Chondrocyte (in vitro differentiated cells): ENCODE measurements at places on chromosomes 16 and 17. TPM values are rescaled to one million over a fixed set of nuclear protein-coding genes. Genes with fewer than 3 reads are reported as not detected.
A peak's percentile ranks its signal among the peaks of the same experiment; 100 is the strongest.

RPL13 gene
- 1,149 to 1,324 TPM (median 1,165 TPM) in 3 replicates for total RNA-seq

- peak; percentile 43 for DNase-seq
These were observed 84.6 kb downstream of the N4BP1 start for GRCh38 chr16:48525201-48526057.

DNA sequence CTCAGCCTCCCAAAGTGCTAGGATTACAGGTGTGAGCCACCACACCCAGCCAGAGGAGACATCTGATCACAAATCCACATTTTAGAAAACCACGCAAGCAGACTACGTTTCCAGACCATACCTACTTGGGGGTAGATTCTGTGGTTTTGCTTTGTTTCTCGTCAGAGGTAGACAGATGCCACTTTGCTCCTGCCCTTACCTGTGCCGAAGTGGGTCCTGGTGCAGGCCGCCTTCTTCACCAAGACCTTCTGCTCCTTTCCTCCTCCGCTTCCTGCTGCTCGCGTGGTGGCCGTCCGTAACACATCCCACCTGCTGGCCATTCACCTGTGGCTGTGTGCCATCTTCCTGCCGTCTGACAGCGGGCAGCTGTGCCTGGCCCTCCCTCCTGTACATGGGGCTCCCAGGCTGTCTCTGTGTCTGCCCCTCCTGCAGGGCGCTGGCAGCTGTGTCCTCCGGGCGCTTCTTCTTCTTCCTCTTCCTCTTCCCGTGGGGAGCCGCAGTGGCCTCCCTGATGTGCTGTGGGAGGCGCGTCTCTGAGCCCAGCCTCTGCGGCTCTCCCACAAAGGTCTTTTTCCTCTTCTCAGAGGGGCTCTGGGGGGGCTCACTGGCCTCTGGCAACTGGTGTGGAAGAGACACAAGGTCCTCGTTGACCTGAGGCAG lies 21.2 kb upstream of the CYTH1 start:
- no peak for DNase-seq

DNA sequence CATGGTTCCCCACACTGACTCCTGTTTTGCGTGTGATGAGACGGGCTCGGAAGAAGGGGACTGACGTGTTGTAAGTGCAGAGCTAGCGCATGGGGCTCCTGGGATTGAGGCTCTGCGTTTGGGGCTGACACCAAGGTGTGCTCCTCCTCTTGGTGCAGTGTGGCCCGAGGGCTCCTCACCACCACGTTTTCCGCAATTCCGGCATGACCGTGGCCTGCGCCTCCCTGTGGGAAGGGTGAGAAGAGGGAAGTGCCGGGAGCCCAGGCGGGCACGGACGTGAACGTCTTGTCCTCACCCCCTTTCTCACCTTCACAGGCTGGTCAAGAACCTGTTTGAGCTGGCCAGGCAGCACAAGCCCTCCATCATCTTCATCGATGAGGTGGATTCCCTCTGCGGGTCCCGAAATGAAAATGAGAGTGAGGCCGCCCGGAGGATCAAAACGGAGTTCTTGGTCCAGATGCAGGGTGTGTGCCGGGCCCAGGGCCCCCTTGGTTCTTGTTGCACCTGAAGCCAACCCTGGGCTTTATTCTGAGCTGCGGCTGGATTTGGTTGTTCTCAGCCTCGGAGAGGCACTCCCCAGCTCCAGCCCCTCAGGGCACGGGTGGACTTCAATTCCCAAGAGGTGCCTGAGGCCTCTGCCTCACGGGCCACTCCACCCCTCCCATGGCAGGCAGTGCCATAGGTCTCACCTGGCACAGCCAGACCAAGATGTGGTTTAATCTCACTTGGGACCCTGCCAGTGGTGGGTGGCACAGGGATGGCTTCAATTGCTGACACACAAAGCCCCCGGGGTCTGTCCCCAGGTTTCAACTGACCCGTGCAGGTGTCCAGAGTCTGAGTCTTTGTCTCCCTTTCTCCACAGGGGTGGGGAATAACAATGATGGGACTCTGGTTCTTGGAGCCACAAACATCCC lies 8.9 kb downstream of the VPS4A start:
- DNase-seq = peak; percentile 74

GRCh38 chr16:74893541-74893940 lies 91.4 kb downstream of the WDR59 start:
- DNase-seq = no peak

CCL13 gene
- not detected in 3 replicates for total RNA-seq

DNA sequence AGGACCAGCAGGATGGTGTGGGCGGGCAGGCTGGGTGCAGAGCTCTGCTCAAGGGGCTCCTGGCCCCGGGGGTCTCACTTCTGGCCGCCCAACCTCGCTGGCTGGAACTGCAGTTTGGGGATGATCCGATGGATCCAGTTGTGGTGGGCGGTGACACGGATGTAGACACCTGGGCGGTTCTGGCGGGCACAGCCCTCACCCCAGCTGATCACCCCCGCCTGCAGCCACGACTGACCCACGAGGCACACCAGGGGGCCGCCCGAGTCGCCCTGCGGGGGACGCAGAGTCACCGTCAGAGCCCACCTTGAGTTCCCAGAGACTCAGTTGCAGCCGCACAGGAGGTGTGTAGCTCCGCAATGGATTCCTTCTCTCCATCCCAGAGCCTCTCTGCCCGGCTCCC lies 7.5 kb downstream of the PRSS27 start:
- DNase-seq = peak; percentile 80

RUNDC3A gene
- 0.40 to 0.77 TPM (median 0.77 TPM) in 3 replicates for total RNA-seq

DNA sequence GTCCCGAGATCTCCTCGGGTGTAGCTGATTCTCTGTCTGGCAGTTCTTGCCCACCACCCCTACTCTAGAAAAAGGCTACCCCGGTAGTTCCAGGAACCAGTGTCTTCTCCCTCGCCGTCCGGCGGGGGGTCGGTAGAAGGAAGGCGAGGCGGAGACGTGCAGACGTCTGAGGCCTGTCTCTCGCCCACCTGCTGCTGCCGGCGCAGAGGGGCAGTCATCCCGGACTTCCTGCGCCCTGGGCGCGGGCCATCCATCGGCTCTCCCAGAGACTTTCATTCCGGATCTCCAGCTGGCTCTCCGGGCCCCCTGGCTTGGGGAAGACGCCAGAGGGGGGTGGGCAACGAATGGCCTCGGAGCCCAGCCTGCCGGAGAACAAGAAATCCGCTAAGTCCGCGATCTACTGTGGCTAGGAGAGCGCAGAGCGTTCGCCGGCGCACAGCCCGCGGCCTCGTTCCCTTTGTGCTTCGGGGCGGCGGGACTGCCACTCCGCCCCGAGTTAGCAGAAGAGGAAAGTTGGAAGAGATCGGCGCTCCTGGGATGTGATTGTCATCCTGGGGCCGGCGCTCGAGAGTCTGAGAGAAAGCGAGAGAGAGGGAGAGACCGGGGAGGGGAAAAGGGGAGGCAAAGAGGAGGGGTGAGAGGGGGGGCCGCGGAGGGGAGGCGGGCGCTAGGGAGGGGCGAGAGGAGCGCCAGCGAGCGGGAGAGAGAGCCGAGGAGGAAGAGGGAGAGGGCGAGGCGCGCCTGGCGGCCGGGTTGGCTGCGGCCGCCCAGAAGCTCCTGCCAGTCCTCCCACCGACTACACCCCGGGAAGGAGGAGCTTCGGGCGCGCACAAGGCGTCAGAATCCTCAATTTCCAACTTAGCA lies at the start of gene IRX5:
TSS of gene IRX5 (plus strand) at position 861 of the 864 bp plus-strand sequence. CDS start 334 bp downstream, outside the sequence.
- peak; percentile 97 for DNase-seq

- DNase-seq = no peak
These were observed 45.3 kb downstream of the BRD7 start for GRCh38 chr16:50323335-50324011.

- DNase-seq = no peak
These were observed 1.3 kb upstream of the NXPH3 start for GRCh38 chr17:49574323-49574781.

G6PC1 gene
- not detected in 3 replicates for total RNA-seq

ACACA gene
- 76.5 to 82.7 TPM (median 77.1 TPM) in 3 replicates for total RNA-seq

C1QTNF8 gene
- total RNA-seq = not detected in 3 replicates

- DNase-seq = no peak
These were observed 1.3 kb downstream of the AKAP1 start for GRCh38 chr17:57086069-57086930.

DNA sequence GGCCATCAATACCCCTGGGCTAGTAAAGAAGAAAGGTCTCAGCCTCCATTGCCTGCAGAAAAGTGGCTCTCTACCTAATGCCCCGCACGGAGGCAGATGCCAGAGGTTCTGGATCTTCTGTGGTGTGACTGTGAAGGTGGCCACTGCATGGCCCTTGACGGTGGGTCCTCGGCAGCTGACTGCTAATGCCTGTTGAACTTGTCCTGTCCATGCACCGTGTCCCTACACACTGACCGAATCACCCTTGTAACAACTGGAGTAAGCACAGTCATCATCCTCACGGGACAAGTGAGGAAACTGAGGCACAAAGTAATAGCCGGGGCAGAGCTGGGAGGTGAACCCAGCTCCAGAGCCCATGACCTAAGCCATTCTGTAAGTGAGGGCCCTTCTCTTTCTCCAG lies 48.8 kb downstream of the MYH11 start:
- DNase-seq = peak; percentile 69

- no peak for DNase-seq
These were observed 29.0 kb downstream of the RTN4RL1 start for GRCh38 chr17:1995907-1996799.

- peak; percentile 62 for DNase-seq
These were observed 30.7 kb upstream of the METTL9 start for GRCh38 chr16:21568502-21569189.

DNA sequence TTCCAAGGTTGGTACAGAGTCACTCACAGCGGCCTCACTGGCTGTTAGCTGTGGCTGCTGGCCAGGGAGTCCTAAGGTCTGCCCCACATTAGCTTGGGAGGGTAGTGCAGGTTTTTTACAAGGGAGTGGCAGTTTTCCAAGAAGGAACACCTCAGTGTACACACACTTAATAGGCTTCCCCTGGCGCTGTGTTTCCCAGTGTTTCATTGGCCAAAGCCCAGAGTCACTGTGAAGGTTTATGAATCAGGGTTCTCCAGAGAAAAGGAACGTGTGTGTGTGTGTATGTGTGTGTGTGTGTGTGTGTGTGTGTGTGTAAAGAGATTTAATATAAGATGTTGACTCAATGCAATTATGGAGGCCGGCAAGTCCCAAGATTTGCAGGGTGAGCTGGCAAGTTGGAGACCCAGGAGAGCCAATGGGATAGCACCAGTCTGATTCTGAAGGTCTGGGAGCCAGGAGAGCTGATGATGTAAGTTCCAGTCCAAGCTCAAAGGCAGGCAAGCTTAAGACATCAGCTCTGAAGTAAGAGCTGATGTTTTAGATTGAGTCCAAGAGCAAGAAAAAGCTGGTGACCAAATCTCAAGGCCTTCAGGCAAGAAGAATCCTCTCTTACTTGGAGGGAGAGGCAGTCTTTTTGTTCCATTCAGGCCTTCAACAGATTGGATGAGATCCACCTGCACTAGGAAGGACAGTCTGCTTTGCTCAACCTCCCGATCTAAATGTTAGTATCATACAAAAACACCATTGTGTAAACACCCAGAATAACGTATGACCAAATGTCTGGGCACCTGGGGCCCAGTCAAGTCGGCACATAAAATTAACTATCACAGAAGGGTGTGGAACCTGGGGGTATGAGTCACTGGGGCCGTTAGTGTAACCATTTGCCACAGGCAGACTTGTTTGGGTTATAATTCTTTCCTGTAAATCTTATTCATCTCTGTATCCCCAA lies 206.8 kb downstream of the PRKCA start:
- no peak for DNase-seq

- no peak for DNase-seq
These were observed 2.5 kb downstream of the KRT33A start for GRCh38 chr17:41347869-41348760.

ZNF385C gene
- total RNA-seq = 0.07 to 0.18 TPM in 2 of 3 replicates, not detected in the other

DNA sequence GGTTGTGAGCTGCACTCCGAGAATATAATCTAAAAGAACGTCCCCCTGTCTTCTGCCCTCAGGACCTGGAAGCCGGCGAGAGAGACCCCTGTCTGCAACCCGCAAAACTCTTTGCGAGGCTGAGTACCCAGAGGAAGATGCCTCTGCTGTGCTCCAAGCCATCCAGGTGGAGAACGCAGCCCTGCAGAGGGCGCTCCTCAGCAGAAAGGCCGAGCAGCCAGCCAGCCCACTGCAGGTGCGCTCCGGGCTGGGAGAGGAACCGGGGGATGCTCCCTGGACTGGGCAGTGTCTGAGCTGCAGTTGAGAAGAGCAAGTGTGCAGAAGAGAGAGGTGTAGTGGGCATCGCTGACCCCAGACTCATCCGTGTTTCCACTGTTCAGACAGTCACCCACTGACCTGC lies 148.3 kb downstream of the KATNIP start:
- peak; percentile 62 for DNase-seq

DNA sequence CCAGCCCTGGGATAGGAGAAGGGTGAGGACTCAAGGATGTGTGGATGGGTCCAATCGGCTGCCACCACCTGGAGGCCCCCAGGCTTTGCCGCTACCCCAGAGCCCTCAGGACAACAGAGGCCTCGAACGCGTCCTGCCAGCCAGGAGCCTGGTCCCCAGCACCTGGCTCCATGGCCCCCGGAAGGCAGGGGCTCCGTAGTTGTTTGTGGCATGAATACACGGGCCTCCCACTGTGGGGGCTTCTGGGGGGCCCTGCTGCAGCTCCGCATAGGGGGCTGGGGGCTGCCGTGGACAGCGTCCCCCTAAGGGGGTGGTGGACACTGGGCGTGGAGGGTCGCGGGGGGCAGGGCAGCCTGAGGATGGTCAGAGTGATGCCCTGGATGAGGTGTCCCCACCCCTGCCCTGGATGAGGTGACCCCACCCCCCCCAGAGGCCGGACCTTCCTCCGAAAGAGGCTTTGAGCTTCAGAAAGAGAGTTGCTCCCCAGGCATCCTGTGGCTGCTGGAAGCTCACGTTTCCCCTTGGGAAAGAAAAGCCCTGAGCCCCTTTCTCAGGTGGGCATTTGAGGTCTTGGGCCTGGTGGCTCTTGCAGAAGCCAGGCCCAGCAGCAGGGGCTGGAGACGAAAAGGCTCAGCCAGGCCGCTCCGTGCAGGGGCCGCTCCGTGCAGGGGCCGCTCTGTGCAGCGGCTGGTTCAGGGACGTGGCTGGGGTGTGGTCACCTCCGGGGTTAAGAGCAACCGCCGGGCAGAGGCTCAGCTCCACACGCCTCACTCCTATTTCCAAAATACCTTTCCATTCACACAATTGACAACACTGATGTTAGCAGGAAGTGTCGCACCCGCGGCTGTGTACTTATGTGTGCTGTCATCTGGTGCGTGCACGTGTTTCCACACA lies 40.3 kb upstream of the GNG13 start:
- no peak for DNase-seq

GRCh38 chr17:22703204-22703603 lies 1010.9 kb downstream of the KCNJ18 start:
- no peak for DNase-seq

- no peak for DNase-seq
These were observed 16.8 kb upstream of the KRT10 start for GRCh38 chr17:40839194-40839593.

PIK3R6 gene
- total RNA-seq = not detected in 3 replicates

DNA sequence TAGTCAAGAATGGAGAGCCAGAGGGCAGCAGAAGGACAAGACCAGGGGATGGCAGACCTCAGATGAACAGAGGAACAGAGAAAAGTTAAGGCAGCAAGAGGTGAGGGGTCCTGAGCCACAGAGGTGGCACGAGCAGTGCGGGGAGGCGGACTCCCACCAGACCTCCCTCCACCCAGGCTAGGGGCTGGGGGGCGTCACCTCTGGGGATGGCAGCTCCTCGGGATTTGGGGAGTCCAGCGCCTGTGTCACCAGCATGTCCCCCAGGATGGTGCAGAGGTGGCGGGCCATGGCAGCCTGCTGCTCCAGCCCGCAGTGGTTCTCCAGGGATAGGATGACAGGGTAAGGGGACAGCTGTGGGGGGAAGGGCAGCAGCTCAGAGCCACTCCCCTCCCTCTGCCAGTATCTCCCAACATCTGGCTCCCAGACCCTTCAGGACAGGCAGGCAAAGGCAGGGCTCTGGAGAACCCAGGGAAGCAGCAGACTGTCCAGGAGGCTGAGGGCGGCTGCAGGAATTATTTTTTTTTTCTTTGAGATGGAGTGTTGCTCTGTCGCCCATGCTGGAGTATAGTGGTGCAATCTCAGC lies 15.8 kb downstream of the PLCD3 start:
- DNase-seq = no peak
